H1 (cell line): ENCODE measurements at places on chromosomes 4 and X. TPM values are rescaled to one million over a fixed set of nuclear protein-coding genes. Genes with fewer than 3 reads are reported as not detected.
A peak's percentile ranks its signal among the peaks of the same experiment; 100 is the strongest.

GRCh38 chr4:85459736-85460135, 15.2 kb upstream of the ARHGAP24 start:
- no peak for DNase-seq
- no peak overlapping the region for H3K4me3 ChIP-seq
- H3K36me3 ChIP-seq = no peaks in the 10 kb centered on the region
- H3K27ac ChIP-seq = no peak overlapping the region
- H3K27me3 ChIP-seq = no peaks in the 10 kb centered on the region
- no peaks in the 10 kb centered on the region for H3K4me1 ChIP-seq

GRCh38 chr4:138317175-138317748, 75.1 kb upstream of the SLC7A11 start:
- DNase-seq = no peak
- no peak overlapping the region for H3K4me3 ChIP-seq
- peaks cover 2% of the 10 kb centered on the region for H3K4me1 ChIP-seq
- no peak overlapping the region for H3K27ac ChIP-seq
- H3K27me3 ChIP-seq = no peaks in the 10 kb centered on the region

GRCh38 chrX:28586981-28587551, at the start of gene IL1RAPL1:
Gene IL1RAPL1, plus strand, starts transcription at chrX:28587446.
- H3K4me3 ChIP-seq = peak within 1 kb of the TSS; percentile 64
- no peaks in the 10 kb centered on the region for H3K36me3 ChIP-seq
- DNase-seq = no peak

SHOX gene
- 0.15 TPM in 1 of 2 replicates, not detected in the other for total RNA-seq

GATA1 gene
- total RNA-seq = not detected in 2 replicates
